Suprapubic skin (tissue), 4 donors: ENCODE measurements at places on chromosomes 16 and 17. TPM values are rescaled to one million over a fixed set of nuclear protein-coding genes. Genes with fewer than 3 reads are reported as not detected.
A peak's percentile ranks its signal among the peaks of the same experiment; 100 is the strongest.

The TNP2 gene
- not detected for total RNA-seq

The SETD6 gene
- 44.9 TPM for total RNA-seq

The ACSM3 gene
- total RNA-seq: 11.7 TPM

The CDH8 gene
- 2.2 TPM for total RNA-seq

The SLC5A10 gene
- 1.5 TPM for total RNA-seq

The TBC1D3E gene
- total RNA-seq: not detected

The THUMPD1 gene
- total RNA-seq: 64.0 TPM

The GINS2 gene
- total RNA-seq: 2.5 TPM

The KRTAP4-1 gene
- 16.7 TPM for total RNA-seq

The GRAP gene
- total RNA-seq: 3.1 TPM

The PRSS27 gene
- total RNA-seq: 9.5 TPM

DNA sequence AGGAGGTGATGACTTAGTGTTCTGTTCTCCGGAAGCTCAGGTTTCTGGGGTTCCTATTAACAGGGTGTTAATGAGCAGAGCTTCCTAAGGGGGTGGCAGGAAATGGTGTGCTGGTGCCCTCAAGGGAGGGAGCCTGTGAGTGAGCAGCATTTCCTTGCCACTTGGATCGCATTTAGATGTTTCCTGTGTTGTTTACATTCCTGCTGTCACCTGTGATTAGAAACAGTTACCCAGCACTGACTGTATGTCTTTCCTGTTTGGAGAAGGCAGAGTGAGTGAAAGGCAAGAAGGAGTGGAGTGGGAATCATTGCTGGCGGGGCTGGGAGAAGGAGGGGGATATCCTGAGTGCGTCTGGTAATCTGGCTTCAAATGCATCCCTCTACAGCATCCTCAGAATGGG, 214.6 kb downstream of the CCDC182 start:
- no peak for DNase-seq

DNA sequence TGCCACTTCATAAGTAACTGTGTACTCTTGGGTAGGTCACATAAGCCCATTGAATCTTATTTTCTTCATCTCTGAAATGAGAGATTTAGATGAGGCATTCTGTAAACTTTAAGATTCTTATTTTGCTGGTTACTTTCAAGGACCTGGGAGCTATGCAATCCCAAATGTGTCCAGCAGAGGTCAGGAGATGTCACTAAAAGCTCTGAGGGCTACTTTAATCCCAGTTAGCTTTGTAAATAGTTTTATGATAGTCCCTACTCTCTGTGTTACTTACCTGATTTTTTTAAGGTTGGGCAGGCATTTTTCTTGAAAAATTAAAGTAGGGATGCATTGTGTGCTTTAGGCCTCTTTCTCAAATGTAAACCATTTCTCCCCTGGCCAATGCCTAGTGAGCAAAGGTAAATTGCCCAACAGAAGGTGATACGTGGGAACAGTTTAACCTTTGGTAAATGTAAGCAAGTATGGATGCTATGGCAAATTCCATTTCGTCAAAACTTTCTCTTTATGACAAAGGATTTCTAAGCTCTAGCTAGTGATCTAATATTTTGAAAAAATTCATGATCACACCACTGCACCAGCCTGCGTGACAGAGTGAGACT, 57.1 kb upstream of the WSB1 start:
- DNase-seq: peak; percentile 83

DNA sequence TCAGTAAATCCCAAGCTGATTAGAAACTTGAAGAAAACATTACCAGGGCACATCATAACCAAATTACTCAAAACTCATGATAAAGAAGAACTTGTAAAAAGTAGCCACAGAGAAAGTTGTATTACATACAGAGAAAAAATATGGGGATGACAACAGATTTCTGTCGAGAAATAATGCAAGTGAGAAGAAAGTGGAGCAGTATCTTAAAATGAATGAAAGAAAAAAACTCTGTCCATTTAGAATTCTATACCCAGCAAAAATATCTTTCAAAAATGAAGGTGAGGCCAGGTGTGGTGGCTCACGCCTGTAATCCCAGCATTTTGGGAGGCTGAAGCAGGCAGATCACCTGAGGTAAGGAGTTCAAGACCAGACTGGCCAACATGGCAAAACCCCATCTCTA, 165.9 kb downstream of the PARN start:
- no peak for DNase-seq

DNA sequence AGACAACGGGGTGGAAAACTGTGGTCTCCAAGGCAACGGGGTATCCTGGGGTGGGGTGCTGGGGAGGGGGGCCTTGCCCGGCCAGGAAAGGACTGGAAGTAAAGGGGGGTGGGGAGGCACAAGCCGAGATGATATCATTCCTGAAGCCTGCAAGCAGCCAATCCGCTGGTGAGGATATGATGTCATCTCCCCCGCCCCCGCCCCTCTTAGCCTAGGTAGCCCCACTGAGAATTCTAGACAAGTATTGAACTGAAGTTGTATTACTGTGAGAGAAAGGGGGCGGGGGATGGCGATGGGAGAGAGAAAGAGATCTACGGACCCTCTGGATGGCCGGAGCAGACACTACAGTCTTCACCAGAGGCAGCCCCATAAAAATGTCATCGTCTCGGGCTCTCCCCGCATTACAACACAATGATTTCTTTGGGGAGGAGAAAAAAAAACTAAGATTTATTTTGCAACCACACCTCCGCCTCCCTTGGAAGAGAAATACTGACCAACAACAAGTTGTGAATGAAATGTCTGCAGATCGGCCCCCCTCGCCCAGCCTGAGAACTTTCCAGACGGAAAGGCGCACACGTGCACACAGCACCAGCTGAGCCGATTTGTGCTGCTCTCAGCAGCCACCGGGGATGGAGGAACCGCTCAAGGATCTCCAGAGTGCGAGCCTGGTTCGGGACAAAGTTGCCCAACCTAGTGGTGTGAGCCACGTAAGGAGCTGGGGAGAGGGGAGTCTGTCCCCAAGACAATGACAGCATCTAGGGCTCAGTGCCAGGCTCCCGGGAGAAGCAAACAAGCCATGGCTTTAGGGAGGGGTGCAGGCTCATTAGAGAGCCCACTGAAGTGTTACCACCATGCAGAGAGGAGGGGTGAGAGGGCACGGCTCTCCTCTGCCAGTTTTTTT, 222.1 kb downstream of the SOX9 start:
- DNase-seq: no peak

DNA sequence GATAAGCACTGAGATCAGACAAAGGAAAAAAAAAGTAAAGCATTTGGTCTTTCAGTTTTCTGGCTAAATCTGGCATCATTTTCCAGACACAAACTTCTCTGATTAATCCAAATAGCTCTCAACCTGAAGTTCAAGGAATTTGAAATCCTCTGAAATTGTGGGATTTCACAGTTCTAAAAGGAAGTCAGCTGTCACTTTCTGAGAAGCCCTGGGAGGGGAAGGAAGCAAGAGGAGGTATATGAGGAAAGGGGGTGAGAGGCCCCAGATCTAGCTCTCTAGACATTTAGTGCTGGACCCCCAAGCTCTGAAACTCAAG, 17.5 kb upstream of the HOXB9 start:
- no peak for DNase-seq

DNA sequence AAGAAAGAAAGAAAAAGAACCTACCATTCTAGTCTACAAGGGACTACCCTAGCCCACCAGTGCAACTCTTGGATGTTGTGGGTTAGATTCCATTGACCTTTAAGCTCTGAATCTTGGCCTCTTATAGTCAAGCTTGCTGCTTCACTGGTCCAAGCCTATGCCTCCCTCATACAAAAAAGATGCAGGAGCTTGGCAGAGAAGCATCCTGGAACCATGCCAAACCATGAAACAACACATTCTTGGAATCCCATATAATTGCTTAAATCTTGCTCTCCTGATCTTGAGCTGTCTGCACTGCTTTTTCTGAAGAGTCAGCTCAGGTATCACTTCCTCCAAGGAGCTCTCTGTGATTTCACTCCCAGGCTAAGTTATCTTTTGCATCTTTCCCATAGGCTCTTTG, 117.9 kb upstream of the GPR139 start:
- no peak for DNase-seq

- DNase-seq: no peak
Measured at GRCh38 chr16:75385507-75386152, 47.7 kb downstream of the CFDP1 start.

DNA sequence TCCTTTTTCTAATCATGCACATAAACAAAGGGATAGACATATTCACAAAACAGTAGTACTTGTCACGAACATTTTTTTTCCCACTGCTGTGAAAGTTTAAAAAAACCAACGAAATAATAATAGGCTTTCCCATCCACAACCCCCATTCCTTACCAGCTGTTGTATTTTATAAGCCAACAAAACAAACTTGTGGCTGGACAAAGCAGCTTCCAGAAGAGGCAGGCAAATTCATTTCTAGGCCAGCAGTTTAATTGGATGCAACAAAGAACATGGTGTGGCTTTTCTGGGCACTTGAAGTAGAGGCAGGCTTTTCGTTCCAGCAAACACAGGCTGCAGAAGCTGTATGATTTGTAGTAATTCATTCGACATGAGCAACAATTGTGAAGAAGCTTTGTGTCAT, 56.0 kb upstream of the FAM20A start:
- DNase-seq: no peak

DNA sequence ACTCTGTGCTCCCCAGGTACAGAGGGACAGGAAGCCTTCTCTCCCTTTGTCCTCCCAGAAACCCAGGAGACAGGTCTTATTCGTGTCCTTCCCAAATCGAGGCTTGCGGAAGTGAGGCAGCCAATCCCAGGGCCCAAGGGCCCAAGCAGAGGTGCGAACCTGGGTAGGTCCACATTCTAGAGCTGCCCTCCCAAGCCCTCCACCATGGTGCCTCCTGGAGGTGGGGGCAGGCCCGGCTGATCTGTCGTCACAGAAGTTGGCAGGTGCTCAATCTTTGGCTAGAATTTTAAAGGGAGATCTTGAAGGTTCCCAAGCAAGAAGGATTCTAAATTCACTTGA, 21.5 kb downstream of the MRC2 start:
- no peak for DNase-seq

DNA sequence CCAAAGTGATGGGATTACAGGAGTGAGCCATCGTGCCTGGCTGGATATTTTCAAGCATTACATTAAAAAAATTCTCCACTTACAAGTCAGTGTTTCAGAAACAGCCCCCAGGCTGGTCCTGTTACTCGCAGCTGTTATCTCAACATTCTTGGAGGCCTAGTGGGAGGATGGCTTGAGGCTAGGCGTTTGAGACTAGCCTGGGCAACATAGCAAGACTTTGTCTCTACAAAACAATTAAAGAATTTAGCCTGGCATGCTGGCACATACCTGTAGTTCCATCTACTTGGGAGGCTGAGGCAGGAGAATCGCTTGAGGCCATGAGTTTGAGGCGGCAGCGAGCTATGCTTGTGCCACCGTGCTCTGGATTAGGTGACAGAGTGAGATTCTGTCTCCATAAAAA, 26.5 kb upstream of the SPNS3 start:
- no peak for DNase-seq

GRCh38 chr17:38663125-38663751, 11.5 kb downstream of the EPOP start:
- DNase-seq: no peak

- DNase-seq: no peak
Measured at GRCh38 chr17:32835291-32835761, 41.6 kb downstream of the MYO1D start.
